ENCODE measurements at places on chromosomes 6 and 20.

DNA sequence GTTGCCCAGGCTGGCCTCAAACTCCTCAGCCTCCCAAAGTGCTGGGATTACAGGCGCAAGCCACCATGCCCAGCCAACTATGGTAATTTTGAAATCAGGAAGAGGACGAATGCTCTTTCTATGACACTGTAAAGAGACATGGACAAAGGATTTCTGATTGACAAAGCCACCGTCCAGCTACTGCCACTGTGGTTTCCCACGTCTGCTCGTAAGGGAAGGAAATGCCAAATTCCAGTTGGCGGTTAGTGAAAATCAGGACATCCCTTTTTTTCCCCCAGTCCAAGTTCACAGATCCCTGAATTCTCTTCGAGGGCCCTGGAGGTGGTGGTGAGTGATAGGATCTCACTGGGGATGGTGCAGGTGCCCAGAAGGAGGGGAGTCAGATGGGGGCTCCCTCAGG, 31.2 kb downstream of the SNAI1 start:
- H3K27me3 ChIP-seq, result no peaks in the 10 kb centered on the region
- H3K27ac ChIP-seq, result no peak overlapping the region
- H3K36me3 ChIP-seq, result no peaks in the 10 kb centered on the region

GRCh38 chr6:134447423-134447822, 129.5 kb upstream of the SGK1 start:
- no peak overlapping the region for H3K4me3 ChIP-seq
- no peaks in the 10 kb centered on the region for H3K27me3 ChIP-seq
- no peak for DNase-seq
- no peaks in the 10 kb centered on the region for H3K36me3 ChIP-seq
- H3K27ac ChIP-seq, result peak overlapping the region; percentile 27

GRCh38 chr20:23605867-23606651, at the start of gene CST9:
TSS of gene CST9 (minus strand) at chr20:23605917. CDS start at chr20:23605864, 53 bp downstream.
- no peak within 1 kb of the TSS for H3K4me3 ChIP-seq
- H3K36me3 ChIP-seq, result no peaks in the 10 kb centered on the region
- no peaks in the 10 kb centered on the region for H3K4me1 ChIP-seq
- DNase-seq, result no peak

- peaks cover 5% of the 10 kb centered on the region for H3K4me1 ChIP-seq
- peak overlapping the region; percentile 5 for H3K27ac ChIP-seq
- H3K27me3 ChIP-seq, result no peaks in the 10 kb centered on the region
- H3K36me3 ChIP-seq, result no peaks in the 10 kb centered on the region
- H3K4me3 ChIP-seq, result peak overlapping the region; percentile 27
These were observed 24.6 kb downstream of the MLIP start for GRCh38 chr6:54135665-54136369.

GRCh38 chr20:1263853-1264252, 2.2 kb upstream of the SNPH start:
- H3K36me3 ChIP-seq, result no peaks in the 10 kb centered on the region
- no peak for DNase-seq
- H3K27me3 ChIP-seq, result no peaks in the 10 kb centered on the region
- H3K27ac ChIP-seq, result no peak overlapping the region
- no peak overlapping the region for H3K4me3 ChIP-seq
- H3K4me1 ChIP-seq, result peaks cover 12% of the 10 kb centered on the region

GRCh38 chr20:60928341-60928740, 323.7 kb upstream of the CDH4 start:
- no peak overlapping the region for H3K27ac ChIP-seq
- no peaks in the 10 kb centered on the region for H3K4me1 ChIP-seq
- no peak overlapping the region for H3K4me3 ChIP-seq
- H3K27me3 ChIP-seq, result no peaks in the 10 kb centered on the region
- no peaks in the 10 kb centered on the region for H3K36me3 ChIP-seq

- DNase-seq, result no peak
- H3K27ac ChIP-seq, result no peak overlapping the region
- H3K27me3 ChIP-seq, result no peaks in the 10 kb centered on the region
- H3K4me1 ChIP-seq, result no peaks in the 10 kb centered on the region
These were observed 70.1 kb downstream of the RNF144B start for GRCh38 chr6:18457065-18457737.

DNA sequence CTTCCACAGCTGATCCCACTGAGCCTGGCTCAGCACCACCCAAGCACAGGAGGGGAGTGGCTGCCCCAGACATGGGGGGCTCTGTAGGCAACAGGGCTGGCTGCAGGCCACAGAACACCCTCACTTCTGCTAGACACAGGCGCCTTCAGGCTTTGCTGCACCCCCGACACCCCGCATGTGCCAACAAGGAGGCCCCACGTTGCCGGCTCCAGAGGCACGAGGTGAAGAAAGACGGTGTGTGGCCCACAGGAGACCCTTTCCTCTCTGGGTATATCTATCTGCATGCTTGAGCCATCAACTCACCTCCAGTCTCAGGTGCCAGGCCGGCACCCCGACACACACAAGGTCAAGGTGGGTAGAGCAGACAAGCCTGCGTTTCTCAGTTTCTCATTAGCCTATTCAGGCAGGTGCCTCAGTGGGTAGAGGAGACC, 158.3 kb downstream of the DLL1 start:
- H3K4me1 ChIP-seq, result peaks cover 30% of the 10 kb centered on the region
- no peaks in the 10 kb centered on the region for H3K36me3 ChIP-seq
- H3K4me3 ChIP-seq, result no peak overlapping the region
- DNase-seq, result no peak

DNA sequence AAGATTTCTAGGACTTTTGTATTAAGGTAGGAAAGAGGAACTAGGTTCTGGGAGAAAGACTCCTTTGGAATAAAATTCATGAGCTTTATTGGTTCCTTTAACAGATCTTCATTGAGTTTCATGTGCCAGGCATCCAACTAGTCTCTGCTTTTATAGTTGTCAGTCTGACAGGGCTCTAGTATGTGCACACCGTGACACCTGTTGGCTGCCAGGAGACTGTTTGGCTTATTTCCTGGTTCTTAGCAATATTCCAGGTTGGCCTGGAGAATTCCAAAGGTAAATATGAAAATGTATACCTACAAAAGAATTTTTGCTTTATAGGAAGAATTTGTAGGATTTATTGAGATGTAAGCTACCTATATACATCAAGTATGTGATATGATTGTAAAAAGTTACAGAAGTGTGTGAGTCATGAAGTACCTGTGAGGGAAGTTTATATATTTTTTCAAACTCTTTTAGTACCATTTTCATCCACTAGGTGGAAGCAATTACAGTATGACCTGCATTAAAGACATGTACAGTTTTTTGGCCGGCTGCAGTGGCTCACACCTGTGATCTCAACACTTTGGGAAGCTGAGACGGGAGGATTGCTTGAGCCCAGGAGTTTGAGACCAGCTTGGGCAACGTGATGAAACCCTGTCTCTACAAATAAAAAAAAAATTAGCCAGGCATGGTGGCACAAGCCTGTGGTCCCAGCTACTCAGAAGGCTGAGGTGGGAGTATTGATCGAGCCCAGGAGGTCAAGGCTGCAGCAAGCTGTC, 35.2 kb downstream of the NDUFAF5 start:
- no peak overlapping the region for H3K4me3 ChIP-seq
- no peaks in the 10 kb centered on the region for H3K27me3 ChIP-seq
- H3K27ac ChIP-seq, result no peak overlapping the region
- no peak for DNase-seq
- no peaks in the 10 kb centered on the region for H3K4me1 ChIP-seq

- no peak overlapping the region for H3K4me3 ChIP-seq
- H3K36me3 ChIP-seq, result no peaks in the 10 kb centered on the region
These were observed 80.3 kb upstream of the HTR1E start for GRCh38 chr6:86856937-86857563.

- H3K27me3 ChIP-seq, result peaks cover 11% of the 10 kb centered on the region
- peak within 1 kb of the TSS; percentile 72 for H3K4me3 ChIP-seq
- H3K36me3 ChIP-seq, result no peaks in the 10 kb centered on the region
- no peak within 1 kb of the TSS for H3K27ac ChIP-seq
These were observed at the start of gene ELOVL2 for GRCh38 chr6:11043961-11044711. TSS of gene ELOVL2 (minus strand) at chr6:11044305. CDS start at chr6:11044230, 75 bp downstream.

DNA sequence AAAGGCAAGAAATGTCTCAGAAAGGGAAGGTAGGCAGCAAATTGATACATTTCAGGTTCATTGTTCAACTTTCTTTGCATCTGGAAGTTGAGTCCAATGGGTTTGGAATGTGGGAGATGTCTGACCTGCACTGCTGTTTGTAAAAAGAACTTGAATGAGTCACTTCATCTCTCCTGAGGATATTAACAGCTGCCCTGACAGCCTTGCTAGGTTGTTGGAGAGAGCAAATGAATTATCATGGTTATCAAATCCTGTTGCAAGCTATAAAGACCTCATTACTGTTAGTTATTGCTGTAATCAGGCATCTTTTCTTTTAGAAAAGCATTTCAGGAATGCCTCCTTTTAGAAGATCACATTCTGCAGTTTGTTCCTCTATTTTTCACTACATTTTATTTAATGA, 23.0 kb upstream of the FLRT3 start:
- H3K27me3 ChIP-seq, result no peaks in the 10 kb centered on the region
- H3K27ac ChIP-seq, result no peak overlapping the region
- H3K4me1 ChIP-seq, result no peaks in the 10 kb centered on the region
- DNase-seq, result no peak
- H3K4me3 ChIP-seq, result no peak overlapping the region

GRCh38 chr20:59323731-59324130, 23.3 kb downstream of the EDN3 start:
- H3K27me3 ChIP-seq, result no peaks in the 10 kb centered on the region
- no peaks in the 10 kb centered on the region for H3K36me3 ChIP-seq
- H3K4me3 ChIP-seq, result no peak overlapping the region
- no peak for DNase-seq
- no peak overlapping the region for H3K27ac ChIP-seq

DNA sequence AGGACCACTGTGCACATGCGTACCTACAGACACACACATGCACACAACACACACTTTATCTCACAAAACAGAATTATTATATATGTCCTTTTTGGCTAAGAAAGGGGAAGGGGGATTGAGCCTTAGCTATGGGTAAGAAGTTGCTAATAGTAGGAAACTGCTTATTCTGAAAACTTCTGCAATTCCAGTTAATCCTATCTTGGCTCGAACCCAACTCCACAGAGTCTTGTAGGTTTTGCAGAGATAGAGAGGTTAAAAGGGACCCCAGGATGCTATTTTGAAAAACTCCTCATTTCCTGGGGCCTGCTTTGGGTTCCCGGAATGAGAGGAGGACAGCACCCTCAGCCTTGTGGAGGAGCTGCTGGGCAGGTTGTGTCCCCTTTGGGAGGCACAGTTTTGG, 233.8 kb downstream of the CLIC5 start:
- H3K27ac ChIP-seq, result no peak overlapping the region
- no peak overlapping the region for H3K4me3 ChIP-seq
- DNase-seq, result no peak
- no peaks in the 10 kb centered on the region for H3K27me3 ChIP-seq
- H3K4me1 ChIP-seq, result no peaks in the 10 kb centered on the region

- H3K36me3 ChIP-seq, result no peaks in the 10 kb centered on the region
- DNase-seq, result no peak
- H3K4me1 ChIP-seq, result no peaks in the 10 kb centered on the region
- H3K27me3 ChIP-seq, result no peaks in the 10 kb centered on the region
- no peak overlapping the region for H3K27ac ChIP-seq
These were observed 19.3 kb downstream of the FGD2 start for GRCh38 chr6:37024656-37025337.

GRCh38 chr6:44105993-44106740, 21.1 kb downstream of the MRPL14 start:
- DNase-seq, result no peak
- H3K4me3 ChIP-seq, result no peak overlapping the region
- H3K36me3 ChIP-seq, result peaks cover 19% of the 10 kb centered on the region
- H3K27me3 ChIP-seq, result no peaks in the 10 kb centered on the region
- peaks cover 6% of the 10 kb centered on the region for H3K4me1 ChIP-seq
- no peak overlapping the region for H3K27ac ChIP-seq

DNA sequence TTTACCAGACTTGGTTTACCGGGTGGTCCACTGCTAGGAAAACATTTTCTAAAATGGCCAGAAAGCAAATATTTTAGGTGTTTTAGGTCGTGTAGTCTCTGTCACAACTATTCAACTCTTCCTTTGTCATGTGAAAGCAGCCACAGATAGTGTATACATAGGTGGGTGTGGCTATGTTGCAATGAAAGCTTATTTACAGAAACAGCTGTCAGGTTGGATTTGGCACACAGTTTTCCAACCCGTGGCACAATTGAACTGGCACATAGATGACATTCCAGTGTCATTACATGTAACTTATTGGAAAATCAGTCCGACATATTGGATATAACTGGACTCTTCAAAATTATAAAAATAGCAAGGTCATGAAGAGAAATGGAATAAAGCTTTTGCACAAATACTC, 68.9 kb upstream of the KCNQ5 start:
- no peaks in the 10 kb centered on the region for H3K36me3 ChIP-seq
- no peak for DNase-seq
- no peak overlapping the region for H3K27ac ChIP-seq
- H3K4me1 ChIP-seq, result peaks cover 7% of the 10 kb centered on the region

DNA sequence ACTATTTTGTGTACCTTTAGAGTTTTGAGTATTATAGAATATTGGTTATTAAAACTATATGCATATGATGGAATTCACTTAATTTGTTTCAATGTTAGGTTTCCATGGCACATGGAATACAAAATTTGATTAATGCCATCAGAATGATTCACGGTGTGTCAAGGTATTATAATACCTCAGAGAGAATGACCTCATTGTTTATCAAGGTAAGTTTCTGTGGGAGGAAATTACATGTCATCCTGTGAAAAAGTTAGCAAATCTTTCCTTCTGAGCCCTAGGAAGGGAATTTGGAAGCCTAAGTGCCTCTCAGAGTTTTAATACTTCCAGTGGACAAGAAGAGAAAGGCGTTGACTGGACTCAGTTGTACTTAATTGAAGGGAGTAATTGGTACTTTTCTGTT, 40.8 kb downstream of the DNAH8 start:
- DNase-seq, result no peak
- no peaks in the 10 kb centered on the region for H3K4me1 ChIP-seq
- H3K36me3 ChIP-seq, result no peaks in the 10 kb centered on the region
- no peak overlapping the region for H3K27ac ChIP-seq

DNA sequence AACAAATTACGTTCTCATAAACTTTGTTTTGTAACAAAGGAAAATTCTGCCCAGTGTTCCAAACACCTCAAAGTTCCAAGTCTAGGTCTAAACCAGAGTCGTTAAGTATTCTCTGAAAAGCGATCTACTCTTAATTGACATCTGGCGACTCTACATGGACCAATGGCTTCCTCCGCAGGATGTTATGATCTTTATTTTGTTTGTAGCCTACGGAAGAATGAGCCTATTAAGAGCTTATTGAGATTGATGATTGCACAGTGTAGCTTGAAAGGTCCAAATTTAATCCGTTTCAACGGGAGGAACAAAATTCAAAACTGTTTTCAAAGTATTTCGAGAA, 61.1 kb downstream of the FAM217A start:
- DNase-seq, result no peak
- peaks cover 44% of the 10 kb centered on the region for H3K4me1 ChIP-seq
- no peaks in the 10 kb centered on the region for H3K27me3 ChIP-seq
- peak overlapping the region; percentile 97 for H3K27ac ChIP-seq
- H3K36me3 ChIP-seq, result no peaks in the 10 kb centered on the region

DNA sequence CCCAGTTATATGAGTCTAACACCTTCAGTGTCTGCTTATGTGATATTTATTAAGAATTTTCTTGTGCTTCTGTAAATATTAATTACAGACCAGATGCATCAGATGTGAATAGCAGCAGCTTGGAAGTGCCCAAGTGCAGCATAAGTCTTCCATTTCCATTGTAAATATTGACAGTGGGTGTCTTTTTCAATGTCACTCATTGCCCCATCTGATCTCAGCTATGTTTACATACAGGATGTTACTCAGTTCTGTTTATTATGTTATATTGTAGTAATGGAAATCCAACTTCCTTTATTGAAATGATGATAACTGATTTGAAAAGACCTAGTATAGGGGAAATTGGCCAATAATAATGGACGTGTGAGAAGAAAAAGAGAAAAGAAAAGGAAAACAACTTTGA, 296.7 kb downstream of the SAMD5 start:
- DNase-seq, result no peak
- H3K4me3 ChIP-seq, result no peak overlapping the region
- H3K27me3 ChIP-seq, result no peaks in the 10 kb centered on the region
- H3K36me3 ChIP-seq, result no peaks in the 10 kb centered on the region

Measured in thoracic aorta (tissue), 2 donors.